ENCODE measurements at places on chromosomes 1 and 21.

DNA sequence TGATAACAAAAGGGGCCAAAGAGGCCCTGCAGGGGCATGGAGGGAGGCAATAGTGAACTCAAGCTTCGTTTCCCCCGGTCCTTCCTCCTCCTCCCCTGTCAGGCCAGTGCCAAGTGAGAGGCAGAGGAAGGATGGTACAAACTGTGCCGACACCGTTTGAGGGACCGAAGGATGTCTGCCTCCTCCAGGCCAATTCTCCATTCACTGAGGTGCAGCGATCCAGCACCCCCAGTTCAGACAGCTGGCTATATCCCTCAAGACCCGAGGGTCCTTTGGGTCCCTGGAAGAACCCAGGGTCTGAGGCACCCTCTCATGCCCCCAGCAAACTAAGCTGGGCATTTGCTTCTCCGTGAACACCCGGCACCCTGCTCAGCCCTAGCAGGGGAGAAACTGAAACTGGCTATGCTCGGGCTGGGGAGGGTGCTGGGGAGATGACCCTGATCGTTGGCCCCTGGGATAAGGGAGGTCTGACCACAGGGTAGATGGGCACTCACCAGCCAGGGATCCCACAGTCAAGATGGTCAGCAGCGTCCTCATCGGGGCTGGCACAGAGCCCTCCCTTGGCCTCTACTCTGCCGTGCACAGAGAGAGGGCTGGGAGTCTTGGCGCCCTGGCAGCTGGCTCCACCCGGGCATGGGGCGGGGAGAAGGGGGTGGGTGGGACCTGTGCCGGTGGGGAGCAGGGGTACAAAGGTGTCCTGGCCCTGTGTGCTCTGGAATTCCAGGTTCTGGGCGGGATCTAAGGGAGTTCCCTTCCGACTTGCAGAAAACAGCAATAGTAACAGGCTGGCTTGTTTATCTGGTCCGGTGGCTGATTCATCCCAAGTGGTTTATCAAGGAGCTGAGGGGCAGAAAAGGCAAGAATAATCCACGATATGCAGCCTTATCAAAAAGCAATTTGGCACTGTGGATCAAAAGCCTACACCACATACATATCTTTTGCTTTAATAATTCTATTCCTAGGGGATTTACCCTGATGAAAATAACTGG is at the start of gene IL22RA1:
TSS of gene IL22RA1 (minus strand) at position 595 of the 989 bp plus-strand sequence. CDS start at position 537, 58 bp downstream.
- peak; percentile 76 for DNase-seq

DNA sequence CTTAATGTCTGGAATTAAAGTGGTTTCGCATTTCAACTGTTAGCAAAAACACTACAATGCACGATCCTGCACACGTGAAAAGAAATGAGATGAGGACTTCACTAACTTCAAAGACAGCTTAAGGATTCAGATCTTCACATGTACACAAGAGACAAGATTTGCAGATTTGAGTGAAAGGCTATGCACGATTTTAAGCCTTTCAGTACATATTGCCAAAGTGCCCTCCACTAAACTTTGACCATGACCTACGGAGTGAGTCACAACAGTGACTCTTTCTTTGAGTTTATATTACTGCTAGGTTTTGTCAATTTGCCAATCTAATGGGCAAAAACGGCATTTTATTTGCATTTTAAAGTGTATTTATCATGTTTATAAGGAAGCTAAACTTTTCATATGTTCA is 41.2 kb upstream of the CR1L start:
- no peak for DNase-seq

- no peak for DNase-seq
Observed at GRCh38 chr1:31510304-31510703, 66.0 kb upstream of the TINAGL1 start.

DNA sequence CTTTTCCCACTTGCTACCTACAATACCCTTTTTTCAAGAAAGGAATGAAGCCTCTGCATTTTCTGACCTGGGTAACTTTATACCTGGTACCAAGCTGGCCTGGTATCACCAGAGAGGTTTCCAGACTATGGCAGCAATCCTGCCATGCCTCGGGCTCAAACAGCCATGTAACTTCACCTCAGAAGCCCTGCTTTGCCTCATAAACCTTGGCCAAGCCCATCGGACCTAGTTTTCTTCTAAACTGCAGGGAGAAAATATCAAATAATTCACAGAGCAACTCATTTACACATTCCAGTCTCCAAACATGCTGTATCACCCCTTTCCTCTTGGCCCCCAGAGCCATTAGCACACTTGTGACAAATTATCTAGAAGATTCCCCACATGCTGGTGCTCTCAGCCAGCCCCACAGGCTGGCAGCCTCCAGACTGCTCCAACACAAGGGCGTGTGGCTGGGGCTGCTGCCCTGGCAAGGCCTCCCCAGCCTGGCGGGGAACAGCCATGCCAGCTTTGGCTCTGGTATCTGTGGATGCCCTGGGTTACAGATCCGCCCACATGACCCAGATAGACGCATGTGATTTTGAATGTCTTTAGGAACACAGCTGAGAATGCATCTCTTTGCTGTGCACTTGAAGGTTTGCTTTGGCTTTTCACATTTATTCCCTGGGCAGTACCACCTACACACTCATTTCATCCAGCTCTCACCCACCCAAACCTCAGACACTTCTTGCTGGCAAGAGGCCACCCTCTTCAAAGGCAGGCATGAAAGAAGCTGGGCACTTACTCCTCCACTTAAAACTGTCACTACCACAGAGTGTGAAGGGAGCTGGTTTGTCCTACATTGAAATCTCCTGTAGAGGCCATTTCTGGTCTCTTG is 70.0 kb upstream of the BCAR3 start:
- DNase-seq = no peak

GRCh38 chr1:64471218-64472039 is 1.5 kb downstream of the CACHD1 start:
- peak; percentile 52 for DNase-seq

- peak; percentile 87 for DNase-seq
Observed at GRCh38 chr1:161182214-161182613, 4.9 kb upstream of the B4GALT3 start.

DNA sequence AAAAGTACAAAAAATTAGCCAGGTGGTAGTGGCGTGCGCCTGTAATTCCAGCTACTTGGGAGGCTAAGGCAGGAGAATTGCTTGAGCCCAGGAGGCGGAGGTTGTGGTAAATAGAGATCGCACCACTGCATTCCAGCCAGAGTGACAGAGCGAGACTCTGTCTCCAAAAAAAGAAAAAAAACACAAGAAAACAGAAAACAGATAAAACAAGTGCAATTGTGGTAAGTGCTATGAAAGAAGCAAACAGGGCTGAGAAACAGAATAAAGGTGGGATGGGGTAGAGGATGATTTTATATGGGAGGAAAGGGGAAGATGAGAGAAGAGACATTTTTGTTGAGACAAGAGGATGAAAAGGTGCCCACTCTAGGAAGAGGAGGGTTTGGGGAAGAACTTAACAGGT is 5.0 kb upstream of the SOX13 start:
- DNase-seq = no peak

GRCh38 chr1:200006711-200007110 is 20.8 kb upstream of the NR5A2 start:
- no peak for DNase-seq

DNA sequence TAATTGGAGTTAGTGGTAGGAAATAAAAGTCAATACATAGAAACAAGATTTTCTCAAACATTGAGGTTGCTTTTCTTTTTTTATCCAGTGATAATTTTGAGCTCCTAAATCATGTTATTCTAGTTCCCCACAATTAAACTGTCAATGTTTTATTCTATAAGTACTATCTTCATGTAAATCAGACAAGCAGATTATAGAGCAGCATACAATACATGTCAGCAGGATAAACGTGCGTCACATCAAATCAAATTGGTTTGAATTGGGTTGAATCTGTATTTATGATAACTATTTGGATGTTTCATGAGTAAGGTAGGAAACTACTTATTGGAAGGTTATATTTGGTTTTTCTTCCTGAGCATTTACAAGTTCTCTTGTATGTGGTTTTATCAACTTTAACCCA is 2028.7 kb downstream of the NCAM2 start:
- no peak for DNase-seq

GRCh38 chr1:163115887-163116286 is 46.7 kb downstream of the RGS4 start:
- no peak for DNase-seq

DNA sequence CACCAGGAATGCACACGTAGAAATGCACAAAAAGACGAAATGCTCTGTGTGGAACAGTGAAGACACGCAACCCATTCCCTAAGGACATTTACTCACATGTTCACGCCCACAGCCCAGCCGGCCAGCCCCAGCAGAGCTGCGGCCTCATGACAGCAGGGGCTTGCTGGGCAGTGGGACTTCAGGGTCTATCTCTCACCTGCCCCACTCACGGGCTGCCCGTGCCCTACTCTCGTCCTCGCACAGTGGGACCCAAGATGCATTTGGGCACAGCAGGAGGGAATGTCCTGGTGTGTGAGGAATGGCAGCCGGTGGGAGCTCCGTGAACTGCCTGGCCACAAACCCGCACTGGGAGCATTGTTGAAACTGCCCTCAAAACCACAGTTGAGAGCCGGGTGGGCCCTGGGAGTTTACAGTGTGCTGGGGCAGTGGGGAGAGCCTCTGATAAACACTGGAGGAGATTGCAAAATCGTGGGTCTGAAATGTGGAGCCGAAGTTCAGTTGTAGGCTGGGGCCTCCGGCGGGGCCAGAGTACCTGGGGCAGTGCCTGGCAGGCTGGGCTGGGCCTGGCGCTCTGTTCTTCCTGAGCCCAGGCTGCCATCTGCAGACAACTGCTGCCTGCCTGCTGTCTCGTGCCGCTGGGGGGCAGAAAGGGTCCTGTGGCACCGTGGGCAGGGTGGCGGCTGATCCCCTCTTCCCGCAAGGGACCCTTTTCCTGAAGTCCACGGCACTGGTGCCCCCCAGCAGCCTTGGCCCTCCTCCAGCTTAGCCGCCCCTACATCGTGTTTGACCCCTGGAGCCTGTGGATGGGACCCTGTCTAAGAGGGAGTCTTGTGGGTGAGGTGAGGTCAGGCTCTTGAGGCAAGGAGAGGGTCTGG is 20.7 kb upstream of the POFUT2 start:
- no peak for DNase-seq

- DNase-seq = no peak
Observed at GRCh38 chr1:37915476-37916093, 31.3 kb downstream of the INPP5B start.

GRCh38 chr1:184503221-184503749 is 116.5 kb downstream of the C1orf21 start:
- DNase-seq = no peak

DNA sequence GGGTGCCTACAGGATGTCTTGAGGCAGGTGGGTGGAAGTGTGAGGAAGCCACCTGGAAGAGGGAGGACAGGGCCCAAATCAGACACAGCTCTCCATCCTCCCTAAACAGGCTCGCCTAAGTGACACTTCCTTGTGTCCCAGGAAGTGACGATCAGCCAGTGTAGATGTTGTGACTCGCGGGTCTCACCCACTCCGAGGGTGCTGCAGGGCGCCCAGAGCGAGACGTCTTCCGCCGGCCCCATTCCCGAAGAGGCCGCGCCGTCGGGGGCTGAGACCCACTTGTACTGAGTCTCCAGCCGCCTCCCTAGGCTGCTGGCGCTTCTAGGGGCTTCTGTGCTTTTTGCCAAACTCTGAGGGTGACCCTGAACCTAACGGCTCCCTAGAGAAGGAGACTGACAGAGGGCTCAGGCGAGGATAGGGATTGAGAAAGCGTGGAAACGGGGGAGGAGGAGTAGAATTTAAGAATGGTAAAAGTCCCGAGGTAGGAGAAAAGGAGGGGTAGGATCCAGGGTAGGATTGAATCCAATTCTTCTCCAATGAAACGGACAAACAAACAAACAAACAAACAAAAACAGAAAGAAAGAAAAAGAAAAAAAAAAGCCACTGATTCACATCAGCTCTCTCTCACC is 543 bp upstream of the MARK1 start:
- DNase-seq = peak; percentile 5

- DNase-seq = peak; percentile 83
Observed at GRCh38 chr1:183807549-183808168, 2.7 kb downstream of the RGL1 start.

GRCh38 chr21:17819877-17820229 is 697 bp upstream of the C21orf91 start:
- DNase-seq = no peak

- no peak for DNase-seq
Observed at GRCh38 chr1:12121212-12122003, 45.4 kb upstream of the TNFRSF1B start.

GRCh38 chr1:82329226-82329625 is 528.5 kb downstream of the ADGRL2 start:
- DNase-seq = no peak

Data from mammary epithelial cell (primary cell).